HT-29 (cell line): ENCODE measurements at places on chromosomes 2 and 18. TPM values are rescaled to one million over a fixed set of nuclear protein-coding genes. Genes with fewer than 3 reads are reported as not detected.

The CD28 gene
- total RNA-seq = not detected in 2 replicates

The RNF152 gene
- not detected in 2 replicates for total RNA-seq

The DSC1 gene
- total RNA-seq = not detected in 2 replicates

The E2F6 gene
- 23.7 and 23.9 TPM in 2 replicates for total RNA-seq

The RND3 gene
- 48.0 and 63.4 TPM in 2 replicates for total RNA-seq

The UGT1A10 gene
- total RNA-seq = 140 and 150 TPM in 2 replicates

The EFEMP1 gene
- total RNA-seq = not detected in 2 replicates

DNA sequence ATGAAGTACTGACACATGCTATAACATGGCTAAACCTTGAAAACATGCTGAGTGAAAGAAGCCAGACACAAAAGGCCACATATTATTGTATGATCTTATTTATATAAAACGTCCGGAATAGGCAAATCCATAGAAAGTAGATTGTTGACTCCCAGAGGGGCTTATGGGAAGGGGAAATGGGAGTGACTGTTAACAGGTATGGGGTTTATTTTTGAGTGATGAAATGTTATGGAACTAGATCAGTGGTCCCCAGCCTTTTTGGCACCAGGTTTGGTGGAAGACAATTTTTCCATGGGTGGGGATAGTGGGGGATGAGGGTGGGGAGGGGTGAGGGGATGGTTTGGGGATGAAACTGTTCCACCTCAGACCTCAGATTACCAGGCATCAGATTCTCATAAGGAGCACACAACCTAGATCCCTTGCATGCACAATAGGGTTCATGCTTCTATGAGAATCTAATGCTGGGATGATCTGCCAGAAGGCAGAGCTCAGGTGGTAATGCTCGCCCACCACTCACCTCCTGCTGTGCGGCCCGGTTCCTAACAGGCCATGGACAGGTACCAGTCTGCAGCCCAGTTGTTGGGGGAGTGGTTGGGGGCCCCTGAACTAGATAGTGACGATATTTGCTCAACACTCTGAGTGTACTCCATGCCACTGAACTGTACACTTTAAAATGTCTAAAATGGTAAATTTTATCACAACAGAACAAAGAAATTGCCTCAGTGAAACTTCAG is 59.1 kb downstream of the EFEMP1 start:
- no peak for DNase-seq

GRCh38 chr18:56804395-56804794 is 153.2 kb downstream of the WDR7 start:
- DNase-seq = no peak

DNA sequence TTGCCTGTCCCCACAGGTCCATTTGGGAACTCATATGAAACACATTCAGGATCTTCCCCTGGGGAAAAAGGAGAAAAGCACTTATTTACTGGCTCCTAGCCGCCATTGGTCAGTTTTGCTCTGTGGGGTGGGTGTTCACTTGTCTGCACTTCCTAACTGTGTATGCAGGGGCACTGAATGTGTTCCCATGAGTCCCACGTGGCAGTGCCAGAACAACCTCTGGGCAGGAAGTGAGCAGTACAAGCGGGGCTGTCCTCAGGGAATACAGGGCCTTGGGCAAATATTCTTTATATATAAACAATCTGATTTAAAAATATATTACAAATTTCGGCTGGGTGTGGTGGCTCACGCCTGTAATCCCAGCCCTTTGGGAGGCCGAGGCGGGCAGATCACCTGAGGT is 21.8 kb upstream of the CTIF start:
- no peak for DNase-seq

DNA sequence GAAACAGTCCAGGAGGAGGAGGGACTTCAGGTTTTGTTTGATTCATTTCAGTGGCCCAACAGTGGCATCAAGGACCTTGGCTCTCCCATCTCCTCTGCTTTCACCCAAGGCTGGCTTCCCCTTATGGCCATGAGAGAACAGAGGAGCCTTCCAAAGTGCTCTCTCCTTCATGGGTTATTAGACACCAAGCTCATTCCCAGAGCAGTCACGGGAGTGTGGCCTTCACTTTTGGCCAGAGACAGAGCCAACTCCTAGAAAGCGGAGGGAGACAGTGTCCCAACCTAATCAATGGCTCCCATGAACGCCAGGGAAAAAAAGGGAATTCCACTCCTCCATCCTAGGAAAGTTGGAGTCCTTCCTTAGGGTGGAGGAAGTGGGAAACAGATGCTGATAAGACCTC is 871 bp upstream of the DUSP28 start:
- DNase-seq = no peak

- DNase-seq = no peak
Measured at GRCh38 chr2:85423525-85423924, 5.0 kb downstream of the SH2D6 start.

GRCh38 chr18:986051-986450 is 81.4 kb downstream of the ADCYAP1 start:
- DNase-seq = no peak

GRCh38 chr18:71075147-71075546 is 786.3 kb downstream of the SOCS6 start:
- DNase-seq = peak; percentile 12

GRCh38 chr2:185132501-185133041 is 534.2 kb downstream of the ZNF804A start:
- DNase-seq = no peak

GRCh38 chr2:239101807-239102206 is 253.9 kb downstream of the TWIST2 start:
- no peak for DNase-seq

- no peak for DNase-seq
Measured at GRCh38 chr18:51559902-51560287, 362.4 kb upstream of the MEX3C start.
